ENCODE measurements at places on chromosomes 16 and 17.

- no peak for DNase-seq
Observed at GRCh38 chr16:87658564-87659225, 56.4 kb downstream of the JPH3 start.

- no peak for DNase-seq
Observed at GRCh38 chr17:19534562-19535149, 1.0 kb downstream of the SLC47A1 start.

- DNase-seq, result no peak
Observed at GRCh38 chr17:31857920-31858641, 963 bp downstream of the COPRS start.

DNA sequence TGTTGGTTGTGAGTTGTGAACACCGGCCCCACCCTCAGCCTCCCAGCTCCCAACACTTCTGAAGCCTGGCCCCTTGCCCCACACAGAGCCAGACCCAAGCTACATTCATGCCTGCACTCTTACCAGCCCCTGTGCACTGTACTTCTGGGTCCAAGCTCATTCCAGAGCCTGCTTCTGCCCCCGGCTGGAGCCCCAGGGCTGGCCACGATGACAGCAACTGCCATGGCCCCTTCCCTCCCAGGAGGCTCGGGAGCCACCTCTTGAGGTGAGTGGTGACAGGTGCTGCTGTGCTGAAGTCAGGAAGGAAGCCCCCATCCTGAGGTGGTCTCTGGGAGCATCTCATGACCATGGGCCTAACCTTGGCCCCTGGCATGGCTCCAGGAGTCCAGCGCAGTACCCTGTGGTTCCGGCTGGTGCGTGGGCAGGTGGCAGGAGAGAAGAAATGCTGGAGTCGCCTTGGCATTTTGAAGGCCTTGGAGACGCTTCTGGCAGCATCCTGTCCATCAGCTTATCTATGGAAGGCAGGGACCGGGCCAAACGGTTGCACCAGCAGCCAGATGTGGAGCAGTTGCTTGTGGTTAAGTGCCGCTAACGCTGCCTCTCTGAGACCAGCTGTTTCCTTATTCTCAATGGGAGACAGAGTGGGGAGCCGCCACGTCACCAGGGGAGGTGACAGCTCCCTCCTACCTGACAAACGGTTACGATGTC is 3.9 kb upstream of the CDT1 start:
- no peak for DNase-seq

DNA sequence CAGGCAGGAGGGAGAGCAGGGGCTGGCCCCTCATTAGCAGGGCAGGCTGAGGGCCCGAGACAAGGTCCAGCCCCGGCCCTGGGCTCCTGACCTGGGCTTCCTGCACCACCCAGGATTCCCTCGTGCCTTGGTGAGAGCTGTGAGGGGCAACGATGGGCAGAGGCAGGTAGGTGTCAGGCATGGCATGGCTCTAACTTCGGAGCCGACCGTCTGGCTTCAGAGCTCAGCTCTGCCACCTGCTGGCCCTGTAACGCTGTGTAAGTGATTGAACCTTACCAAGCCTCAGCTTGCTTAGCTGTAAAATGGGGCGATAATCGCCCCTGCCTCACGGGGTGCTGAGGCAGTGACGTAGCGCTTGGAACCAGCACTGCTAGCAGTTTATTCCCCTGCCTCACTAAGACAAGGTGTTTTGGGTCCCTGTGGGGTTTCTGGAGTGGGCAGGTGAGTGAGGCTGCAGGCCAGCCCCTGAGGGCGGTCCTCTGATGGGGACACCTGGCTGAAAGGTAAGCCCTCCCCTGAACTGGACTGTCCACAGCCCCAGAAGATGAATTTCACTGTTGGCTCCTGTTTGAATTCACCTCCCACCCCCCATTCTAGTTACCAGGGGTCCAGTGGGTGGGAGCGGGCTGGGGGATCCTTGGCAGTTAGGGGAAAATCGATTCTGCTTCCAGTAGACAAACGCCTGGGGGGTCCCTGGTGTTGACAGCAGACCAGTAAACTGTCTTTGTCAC is 184.8 kb upstream of the GSE1 start:
- DNase-seq, result no peak

- no peak for DNase-seq
Observed at GRCh38 chr17:7850701-7851437, 4.0 kb upstream of the TMEM88 start.

DNA sequence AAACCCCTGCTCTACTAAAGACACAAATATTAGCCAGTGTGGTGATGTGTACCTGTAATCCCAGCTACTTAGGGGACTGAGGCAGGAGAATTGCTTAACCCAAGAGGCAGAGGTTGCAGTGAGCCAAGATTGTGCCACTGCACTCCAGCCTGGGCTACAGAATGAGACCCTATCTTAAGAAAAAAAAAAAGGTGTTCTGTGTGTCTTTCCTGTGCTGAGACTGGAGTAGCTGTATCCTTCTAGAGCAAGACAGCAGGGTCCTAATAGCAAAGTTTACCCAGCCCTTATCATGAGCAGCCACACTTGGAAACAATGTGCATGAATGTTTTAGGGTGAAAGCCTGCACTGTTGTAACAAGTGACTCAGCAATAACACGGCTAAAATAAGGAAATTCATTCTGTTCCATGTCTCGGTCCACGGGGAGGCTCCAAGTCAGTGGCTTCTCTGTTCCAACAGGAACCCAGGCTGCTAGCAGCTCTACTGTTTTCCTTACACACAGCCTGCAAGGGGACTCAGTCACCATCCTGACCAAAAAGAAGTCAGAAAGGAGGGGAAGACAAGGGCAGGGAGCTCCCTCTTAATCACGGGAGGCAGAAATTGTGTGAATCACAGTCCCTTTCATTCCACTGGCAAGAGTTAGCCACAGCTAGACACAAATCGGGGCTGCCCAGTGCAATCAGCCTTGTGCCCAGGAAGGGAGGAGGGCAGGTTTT is 7.1 kb upstream of the SLC5A11 start:
- peak; percentile 70 for DNase-seq

- DNase-seq, result no peak
Observed at GRCh38 chr17:68807998-68808772, 147.0 kb downstream of the ABCA8 start.

- DNase-seq, result peak; percentile 30
Observed at GRCh38 chr17:1055751-1056645, 59.1 kb downstream of the TIMM22 start.

DNA sequence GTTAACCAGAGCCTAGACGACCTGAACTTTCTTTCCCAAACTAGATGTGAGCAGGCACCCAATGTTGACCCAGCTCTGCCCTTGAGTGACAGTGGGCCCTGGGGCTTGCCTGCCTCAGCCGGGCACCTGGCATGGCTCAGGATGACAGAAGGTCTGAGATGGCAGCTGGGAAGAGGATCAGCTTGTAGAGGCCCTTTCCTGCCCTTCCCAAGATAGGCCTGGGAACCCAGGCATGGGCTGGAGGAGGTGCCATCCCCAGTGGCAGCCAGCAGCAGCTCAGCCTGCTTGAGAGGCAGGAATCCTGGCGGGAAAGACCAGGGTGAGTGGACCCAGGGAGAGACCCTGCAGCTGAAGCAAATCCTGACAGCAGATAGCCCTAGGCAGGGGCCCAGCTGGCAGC is 59.1 kb downstream of the PIPOX start:
- no peak for DNase-seq

Data from Caki2 (cell line).